ENCODE measurements at places on chromosomes 7 and 10.

- DNase-seq = no peak
These were observed 36.8 kb downstream of the LAMB4 start for GRCh38 chr7:108093341-108093740.

DNA sequence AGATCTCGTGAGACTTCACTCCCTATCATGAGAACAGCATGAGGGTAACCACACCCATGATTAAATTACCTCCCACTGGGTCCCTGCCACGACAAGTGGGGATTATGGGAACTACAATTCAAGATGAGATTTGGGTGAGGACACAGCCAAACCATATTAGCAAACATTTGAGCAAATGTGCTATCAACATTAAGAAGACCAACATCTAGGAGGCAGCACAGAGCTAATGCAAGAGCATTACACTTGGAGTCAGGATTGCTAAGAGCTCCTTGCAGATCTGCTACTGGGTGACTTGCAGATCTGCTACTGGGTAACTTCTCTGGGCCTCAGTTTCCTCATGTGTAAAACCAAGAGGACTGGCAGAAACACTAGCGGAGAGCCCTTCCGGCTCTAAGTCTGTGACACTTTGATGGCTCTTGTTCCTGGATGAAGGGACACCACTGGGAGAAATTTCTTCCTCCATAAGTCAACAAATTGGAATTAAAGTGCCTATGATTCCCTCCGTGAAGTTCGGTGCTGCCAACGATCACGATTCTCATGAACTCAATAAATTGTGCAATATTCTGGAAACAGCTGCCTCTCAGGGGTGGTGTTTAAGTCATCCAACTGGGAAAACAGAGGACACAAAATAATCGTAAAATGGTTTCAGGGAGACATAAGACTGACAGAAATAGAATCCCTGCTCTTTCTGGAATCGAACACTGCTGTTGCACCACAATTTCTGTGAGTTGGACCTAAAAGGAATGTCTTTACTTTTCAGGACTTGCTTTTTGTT is 115.8 kb upstream of the ITGB1 start:
- DNase-seq = no peak

- no peak for DNase-seq
These were observed 9.1 kb downstream of the TMEM72 start for GRCh38 chr10:44920252-44920651.

GRCh38 chr7:132881317-132881716 is 200.6 kb downstream of the CHCHD3 start:
- no peak for DNase-seq

DNA sequence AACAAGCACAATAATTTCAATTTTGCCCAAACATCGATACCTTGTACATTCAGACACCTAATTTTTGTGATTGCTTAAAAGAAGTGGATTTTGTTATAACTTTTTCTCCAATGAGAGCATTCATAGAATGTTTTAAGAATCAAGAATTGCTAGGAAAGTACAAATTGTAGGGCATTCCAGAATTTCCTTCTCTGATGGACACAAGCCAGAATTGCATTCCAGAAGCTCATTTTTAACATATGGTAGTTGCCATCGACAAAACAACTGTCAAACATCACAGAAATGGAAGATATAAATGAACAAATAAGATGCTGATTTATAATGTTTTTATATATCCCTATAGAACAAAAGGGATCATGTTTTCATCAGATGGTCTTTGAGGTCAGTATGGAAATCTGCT is 258.4 kb upstream of the NPVF start:
- DNase-seq = no peak

DNA sequence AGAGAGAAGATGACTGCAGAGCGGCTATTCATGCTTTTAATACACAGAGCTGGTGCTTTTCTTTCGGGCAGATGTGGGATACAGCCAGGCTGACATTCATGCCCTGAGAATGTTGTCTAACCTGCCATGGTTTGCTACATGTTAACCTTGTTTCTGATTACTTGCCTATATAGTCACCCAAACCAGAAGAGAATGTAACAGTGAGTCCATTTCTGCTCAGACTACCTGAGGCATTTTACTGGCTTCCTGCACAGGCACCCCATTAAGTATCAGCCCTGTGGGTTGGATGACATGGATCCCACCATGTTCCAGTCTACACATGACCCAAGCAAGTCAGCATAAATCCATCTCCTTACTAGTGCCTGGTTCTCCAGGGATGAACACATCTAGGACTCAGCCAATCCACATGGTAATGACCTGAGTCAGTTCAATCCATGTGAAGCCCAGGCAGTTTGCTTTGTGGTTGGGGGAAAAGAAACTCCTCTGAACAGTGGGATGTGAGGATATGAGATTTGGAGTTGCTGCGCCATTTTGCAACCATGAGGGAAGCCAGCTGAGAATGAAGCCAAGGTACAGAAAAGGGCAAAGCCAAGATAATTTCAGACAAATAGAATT is 55.7 kb upstream of the MKX start:
- peak; percentile 7 for DNase-seq

DNA sequence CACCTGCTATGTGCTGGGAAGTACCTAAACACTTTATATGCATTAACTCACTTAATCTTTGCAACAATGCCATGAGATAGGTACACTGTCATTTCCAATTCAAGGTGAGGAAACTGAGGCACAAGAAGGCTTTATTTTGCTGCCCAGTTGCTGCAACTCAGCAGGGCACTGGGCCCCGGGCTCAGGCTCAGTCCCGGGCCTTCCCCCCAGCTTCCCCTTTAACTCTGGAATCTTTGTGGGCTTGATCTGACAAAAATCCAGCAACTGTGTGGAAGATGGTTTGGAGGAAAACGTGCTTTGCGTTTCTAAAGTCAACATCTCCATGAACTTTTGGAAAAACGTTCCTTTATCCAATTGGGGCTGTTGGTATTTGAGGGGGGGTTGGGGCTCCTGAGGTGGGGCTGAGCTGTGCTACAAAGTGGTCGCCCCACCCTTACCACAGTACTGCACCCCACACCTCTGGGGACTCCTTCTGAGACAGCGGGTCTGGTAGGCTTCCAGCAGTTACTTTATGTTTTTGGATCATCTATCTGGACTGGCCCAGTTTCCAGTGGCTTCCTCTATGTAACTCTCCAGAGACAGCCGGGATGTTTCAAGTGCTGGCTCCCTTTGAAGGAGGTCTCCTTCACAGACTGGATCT is 40.5 kb upstream of the CAMK1D start:
- DNase-seq = no peak
